Osteoblast (primary cell): ENCODE measurements at places on chromosomes 7 and 10. TPM values are rescaled to one million over a fixed set of nuclear protein-coding genes. Genes with fewer than 3 reads are reported as not detected.

DNA sequence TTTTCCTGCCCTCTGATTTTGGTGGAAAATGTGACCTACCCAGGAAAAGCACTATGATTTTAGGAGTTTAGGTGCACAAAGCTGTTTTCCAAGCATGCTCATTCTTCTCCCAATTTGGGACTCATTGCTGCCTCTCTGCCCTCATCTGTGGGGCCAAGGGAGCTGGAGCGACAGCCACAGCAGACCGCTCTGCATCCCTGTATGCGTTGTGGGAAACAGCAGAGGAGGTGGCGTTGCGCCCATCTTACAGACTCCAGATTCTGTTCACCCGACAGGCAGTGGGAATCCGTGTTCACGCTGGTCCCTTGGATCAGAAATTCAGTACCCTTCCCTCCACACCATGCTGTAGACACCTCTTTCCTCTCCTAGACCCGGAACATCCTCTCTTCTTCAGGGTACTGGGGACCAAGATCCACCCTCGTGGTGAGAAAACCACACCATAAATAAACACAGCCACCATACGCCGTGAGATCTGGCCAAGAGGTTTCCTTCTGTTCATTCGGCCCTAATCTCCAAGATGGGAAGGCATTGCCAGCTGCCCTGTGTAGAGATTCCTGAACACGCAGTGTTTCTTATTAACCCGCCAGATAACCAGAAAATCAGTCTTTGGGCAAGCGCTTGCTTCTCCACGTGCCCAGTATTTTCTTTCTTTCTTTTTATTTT is 87.9 kb downstream of the CUX1 start:
- H3K36me3 ChIP-seq: no peaks in the 10 kb centered on the region
- H3K27me3 ChIP-seq: no peaks in the 10 kb centered on the region
- no peak overlapping the region for H3K27ac ChIP-seq

Gene LBX1
- total RNA-seq: not detected in 2 replicates

GRCh38 chr10:127338399-127339110 is 142.2 kb upstream of the INSYN2A start:
- DNase-seq: no peak
- no peaks in the 10 kb centered on the region for H3K27me3 ChIP-seq
- no peak overlapping the region for H3K27ac ChIP-seq
- H3K4me3 ChIP-seq: no peak overlapping the region
- no peaks in the 10 kb centered on the region for H3K36me3 ChIP-seq
- no peaks in the 10 kb centered on the region for H3K4me1 ChIP-seq

Gene LGI1
- total RNA-seq: 0.29 TPM in 1 of 2 replicates, not detected in the other

DNA sequence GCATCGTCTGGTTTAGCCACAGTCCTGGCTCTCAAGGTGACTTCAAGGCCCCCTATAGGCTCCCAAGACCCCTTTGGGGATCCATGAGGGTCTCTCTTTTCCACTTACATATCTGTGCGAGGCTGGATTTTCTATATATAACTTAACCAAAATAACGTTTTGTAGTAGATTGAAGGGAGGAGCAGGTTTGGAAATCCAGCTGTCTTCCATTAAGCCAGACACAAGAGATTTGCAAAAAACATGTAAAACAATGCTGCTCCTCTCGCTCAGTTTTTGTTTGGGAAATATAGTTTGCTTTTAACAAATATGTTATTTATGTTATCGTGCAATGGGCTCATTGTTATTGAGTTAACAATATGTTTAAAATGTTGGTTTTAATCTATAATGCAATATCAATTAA is 811.2 kb downstream of the TYW1 start:
- no peak overlapping the region for H3K27ac ChIP-seq
- H3K36me3 ChIP-seq: no peaks in the 10 kb centered on the region
- no peak overlapping the region for H3K4me3 ChIP-seq
- DNase-seq: no peak

DNA sequence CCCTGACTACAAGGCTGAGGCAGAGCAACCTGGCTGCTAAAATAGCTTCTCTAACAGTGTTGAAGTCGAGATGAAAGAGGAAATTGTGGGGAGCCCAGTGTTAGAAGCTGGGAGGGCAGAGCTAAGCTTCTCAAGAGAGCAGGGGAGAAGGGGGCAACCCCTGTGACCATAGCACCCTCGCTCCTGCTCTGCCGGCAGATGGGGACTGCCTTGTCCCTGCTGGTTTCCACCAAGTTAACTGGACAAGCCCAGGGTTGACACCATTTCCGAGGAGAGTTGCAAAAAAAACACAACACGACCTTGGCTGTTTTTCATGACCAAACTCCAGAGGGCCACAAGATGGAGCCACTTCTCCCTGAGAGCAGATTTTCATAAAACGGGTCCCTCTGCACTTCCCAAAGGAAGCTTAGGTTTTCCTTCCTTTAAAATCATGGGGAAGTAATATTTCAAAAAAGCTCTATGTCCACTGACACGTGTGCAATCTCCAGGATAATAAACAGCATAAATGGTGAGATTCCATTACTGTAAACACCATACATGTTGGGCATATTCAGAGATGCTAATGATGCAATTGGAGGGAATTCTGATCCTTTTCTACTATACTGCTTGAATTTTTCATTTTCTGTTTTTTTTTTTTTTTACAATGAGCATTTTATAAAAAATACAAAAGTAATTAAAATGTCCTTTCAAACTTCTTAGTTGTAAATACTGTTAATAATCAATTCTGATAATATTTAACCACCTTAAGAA is 140.4 kb downstream of the PIP4K2A start:
- peaks cover 8% of the 10 kb centered on the region for H3K36me3 ChIP-seq
- H3K27me3 ChIP-seq: no peaks in the 10 kb centered on the region
- H3K27ac ChIP-seq: no peak overlapping the region
- H3K4me1 ChIP-seq: no peaks in the 10 kb centered on the region

DNA sequence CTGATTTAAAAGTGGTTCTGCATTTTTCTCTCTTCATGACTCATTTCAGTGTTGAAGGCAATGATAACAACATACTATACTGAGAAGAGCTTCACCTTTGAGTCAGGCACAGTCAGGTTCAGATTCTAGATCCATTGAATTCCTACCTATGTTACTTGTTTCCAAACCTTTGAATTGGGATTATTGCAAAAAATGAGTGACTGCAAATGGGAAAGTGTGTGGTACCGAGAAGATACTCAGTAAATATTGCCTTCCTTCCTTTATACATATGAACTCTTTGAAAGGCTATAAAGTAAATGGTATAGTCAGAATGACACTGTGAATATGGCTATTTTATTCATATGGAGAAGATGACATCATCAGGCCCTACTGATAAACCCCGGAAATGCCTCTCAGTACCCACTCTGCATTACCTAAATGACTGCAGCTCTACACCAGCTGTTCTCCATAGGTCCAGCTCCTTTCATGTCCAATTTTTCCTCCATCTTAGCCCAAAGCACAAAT is 66.7 kb upstream of the FGL2 start:
- H3K36me3 ChIP-seq: no peaks in the 10 kb centered on the region
- no peak for DNase-seq
- H3K4me3 ChIP-seq: no peak overlapping the region

Gene PTPRN2
- 0.36 and 0.88 TPM in 2 replicates for total RNA-seq

GRCh38 chr7:1545417-1546246 is 10.4 kb downstream of the TMEM184A start:
- H3K4me1 ChIP-seq: no peaks in the 10 kb centered on the region
- H3K4me3 ChIP-seq: no peak overlapping the region
- H3K36me3 ChIP-seq: peaks cover under 1% of the 10 kb centered on the region
- no peak for DNase-seq

DNA sequence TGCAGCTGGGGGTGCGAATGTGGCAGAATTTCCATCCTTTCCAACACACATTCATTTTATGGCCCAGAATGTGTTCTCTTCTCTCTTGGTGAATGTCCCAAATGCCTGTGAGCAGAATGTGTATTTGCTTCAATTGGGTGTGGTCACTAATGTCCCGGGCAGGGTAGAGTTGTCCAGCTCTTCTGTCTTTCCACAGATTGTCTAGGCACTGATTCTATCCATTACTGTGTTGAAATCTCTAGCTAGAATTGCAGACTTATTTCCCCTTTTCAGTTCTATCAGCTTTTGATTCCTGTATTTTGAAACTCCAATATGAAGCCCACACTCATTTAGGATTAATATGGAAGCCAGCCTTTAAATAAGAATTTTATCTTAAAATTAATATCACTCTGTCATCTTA is 14.0 kb upstream of the AKR1E2 start:
- H3K27ac ChIP-seq: peak overlapping the region; percentile 77
- DNase-seq: no peak
- H3K27me3 ChIP-seq: no peaks in the 10 kb centered on the region
- no peak overlapping the region for H3K4me3 ChIP-seq
- H3K36me3 ChIP-seq: no peaks in the 10 kb centered on the region

Gene UNCX
- not detected in 2 replicates for total RNA-seq

- H3K27me3 ChIP-seq: no peaks in the 10 kb centered on the region
- H3K36me3 ChIP-seq: no peaks in the 10 kb centered on the region
- peak; percentile 23 for DNase-seq
These were observed 13.6 kb upstream of the SVIL start for GRCh38 chr10:29648114-29648982.

GRCh38 chr10:72334196-72334824 is 20.4 kb downstream of the DNAJB12 start:
- peaks cover 43% of the 10 kb centered on the region for H3K4me1 ChIP-seq
- H3K36me3 ChIP-seq: peaks cover 37% of the 10 kb centered on the region
- no peaks in the 10 kb centered on the region for H3K27me3 ChIP-seq
- peak; percentile 50 for DNase-seq
- H3K27ac ChIP-seq: peak overlapping the region; percentile 91

DNA sequence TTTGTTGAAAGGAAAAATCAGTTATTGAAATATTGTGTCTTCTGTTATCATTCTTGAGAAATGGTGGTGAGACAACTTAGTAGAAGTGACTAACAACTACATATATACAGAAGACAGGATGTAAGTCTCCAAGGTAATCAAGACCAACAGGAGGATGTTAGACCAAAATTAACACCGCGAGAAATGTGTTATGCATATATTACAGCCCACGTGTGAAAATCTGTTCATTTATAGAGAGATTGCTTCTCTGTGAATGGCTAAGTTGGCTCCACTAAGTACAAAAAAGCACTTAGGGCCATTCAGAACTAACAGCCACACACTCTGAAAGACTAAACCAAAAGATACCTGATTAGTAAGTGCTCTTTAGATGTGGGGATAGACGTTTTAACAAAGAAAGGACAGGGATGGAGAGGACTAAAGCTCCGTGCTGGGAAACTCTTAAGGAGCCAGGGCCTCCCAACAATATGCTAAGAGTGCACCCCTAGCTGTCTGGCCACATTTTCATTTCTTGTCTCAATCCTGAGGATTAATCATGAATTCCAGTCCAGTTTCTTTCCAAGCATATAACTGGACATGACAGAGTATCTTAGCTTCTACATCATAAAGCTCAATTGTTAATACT is 26.5 kb downstream of the HDAC9 start:
- no peak overlapping the region for H3K4me3 ChIP-seq
- no peaks in the 10 kb centered on the region for H3K27me3 ChIP-seq
- H3K36me3 ChIP-seq: no peaks in the 10 kb centered on the region
- no peak overlapping the region for H3K27ac ChIP-seq
- DNase-seq: no peak
- peaks cover 11% of the 10 kb centered on the region for H3K4me1 ChIP-seq

GRCh38 chr10:84659497-84660439 is 331.4 kb downstream of the CCSER2 start:
- H3K36me3 ChIP-seq: no peaks in the 10 kb centered on the region
- no peak overlapping the region for H3K4me3 ChIP-seq
- H3K27ac ChIP-seq: no peak overlapping the region
- no peaks in the 10 kb centered on the region for H3K4me1 ChIP-seq
- no peak for DNase-seq

DNA sequence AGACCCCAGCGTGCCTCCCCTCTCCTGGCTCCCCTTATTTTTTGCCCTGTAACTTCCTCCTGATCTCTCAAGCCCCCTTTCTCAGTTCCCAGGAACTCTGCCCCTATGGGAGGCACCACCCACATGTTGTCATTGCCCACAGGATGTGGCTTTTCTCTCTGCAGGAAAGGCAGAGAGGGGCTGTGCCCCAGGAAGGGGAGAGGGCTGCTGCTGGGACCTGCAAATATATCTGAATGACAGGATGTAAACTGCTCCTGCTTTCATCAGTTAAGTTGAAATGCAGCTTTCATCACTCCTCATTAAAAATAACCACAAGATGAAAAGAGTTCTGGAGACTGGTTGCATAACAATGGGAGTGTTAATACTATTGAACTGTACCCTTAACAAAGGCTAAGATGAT is 103.3 kb downstream of the CLEC2L start:
- H3K4me1 ChIP-seq: no peaks in the 10 kb centered on the region
- no peak for DNase-seq
- no peak overlapping the region for H3K4me3 ChIP-seq
- H3K36me3 ChIP-seq: peaks cover 70% of the 10 kb centered on the region
- H3K27ac ChIP-seq: no peak overlapping the region

Gene STRA8
- not detected in 2 replicates for total RNA-seq

DNA sequence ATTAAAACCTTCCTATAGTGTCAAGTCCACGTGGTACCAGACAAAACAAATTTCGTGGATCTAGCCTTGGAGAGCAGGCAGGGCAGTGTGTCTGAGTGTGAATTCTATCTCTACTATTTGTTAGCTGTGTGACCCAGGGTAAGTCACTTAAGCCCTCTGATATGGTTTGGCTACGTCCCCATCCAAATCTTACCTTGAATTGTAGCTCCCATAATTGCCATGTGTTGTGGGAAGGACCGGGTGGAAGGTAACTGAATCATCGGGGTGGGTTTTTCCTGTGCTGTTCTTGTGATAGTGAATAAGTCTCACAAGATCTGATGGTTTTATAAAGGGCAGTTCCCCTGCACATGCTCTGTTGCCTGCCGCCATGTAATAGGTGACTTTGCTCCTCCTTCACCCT is 2.8 kb upstream of the NPFFR1 start:
- H3K4me3 ChIP-seq: no peak overlapping the region
- no peak for DNase-seq
- H3K27me3 ChIP-seq: peaks cover 42% of the 10 kb centered on the region

DNA sequence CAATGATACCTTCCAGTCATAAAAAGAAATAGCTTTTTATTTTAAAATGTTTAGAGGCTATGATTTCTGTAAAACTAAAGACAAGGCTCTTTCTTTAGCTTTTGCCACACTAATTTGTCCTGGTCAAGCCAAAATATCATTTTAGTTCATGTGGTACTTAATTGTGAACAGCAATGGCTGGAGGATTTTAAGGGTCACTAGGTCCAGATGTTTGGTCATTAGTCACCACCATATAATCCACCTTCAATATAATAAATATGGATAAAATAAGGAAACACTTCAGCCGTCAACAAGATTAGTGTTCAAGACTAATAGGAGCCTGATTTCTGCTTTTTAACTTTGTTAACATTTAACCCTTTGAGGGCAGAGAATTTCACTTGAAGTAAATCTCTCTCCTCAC is 50.0 kb upstream of the HGF start:
- no peaks in the 10 kb centered on the region for H3K4me1 ChIP-seq
- no peaks in the 10 kb centered on the region for H3K27me3 ChIP-seq
- DNase-seq: no peak
- no peak overlapping the region for H3K27ac ChIP-seq
- H3K36me3 ChIP-seq: no peaks in the 10 kb centered on the region

GRCh38 chr7:141911391-141911790 is 4.8 kb upstream of the OR9A4 start:
- DNase-seq: no peak
- H3K27ac ChIP-seq: no peak overlapping the region
- H3K4me1 ChIP-seq: no peaks in the 10 kb centered on the region
- no peak overlapping the region for H3K4me3 ChIP-seq
- H3K27me3 ChIP-seq: no peaks in the 10 kb centered on the region

Gene NEUROG3
- total RNA-seq: not detected in 2 replicates

Gene MSMB
- not detected in 2 replicates for total RNA-seq
